Stimulated activated CD8-positive, alpha-beta memory T cell treated with anti-CD3 and anti-CD28 coated beads, Interleukin-7, amount 100 ng/mL, for 4 hours (primary cell): ENCODE measurements at places on chromosomes 12 and 14.

GRCh38 chr12:51915003-51915625 is 7.8 kb downstream of the ACVRL1 start:
- no peak for DNase-seq

DNA sequence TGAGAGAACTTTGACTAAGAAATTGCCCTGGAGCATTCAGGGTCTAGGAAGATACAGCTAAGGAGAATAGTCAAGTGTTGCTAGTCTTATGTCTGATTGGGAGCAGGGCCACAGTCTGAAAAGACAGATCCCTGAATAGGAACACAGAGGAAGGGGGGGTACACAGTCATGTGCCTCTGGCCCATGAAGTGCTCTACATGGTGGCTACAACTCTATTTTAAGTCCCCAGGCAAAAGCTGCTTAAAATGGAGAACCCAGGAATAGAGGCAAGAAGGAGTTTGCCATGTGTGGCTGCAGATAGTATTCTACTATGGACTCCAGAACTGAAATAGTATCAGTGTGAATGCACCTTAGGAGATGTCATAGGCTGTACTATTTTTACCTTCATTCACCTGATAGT is 118.0 kb upstream of the NPAS3 start:
- no peak for DNase-seq

DNA sequence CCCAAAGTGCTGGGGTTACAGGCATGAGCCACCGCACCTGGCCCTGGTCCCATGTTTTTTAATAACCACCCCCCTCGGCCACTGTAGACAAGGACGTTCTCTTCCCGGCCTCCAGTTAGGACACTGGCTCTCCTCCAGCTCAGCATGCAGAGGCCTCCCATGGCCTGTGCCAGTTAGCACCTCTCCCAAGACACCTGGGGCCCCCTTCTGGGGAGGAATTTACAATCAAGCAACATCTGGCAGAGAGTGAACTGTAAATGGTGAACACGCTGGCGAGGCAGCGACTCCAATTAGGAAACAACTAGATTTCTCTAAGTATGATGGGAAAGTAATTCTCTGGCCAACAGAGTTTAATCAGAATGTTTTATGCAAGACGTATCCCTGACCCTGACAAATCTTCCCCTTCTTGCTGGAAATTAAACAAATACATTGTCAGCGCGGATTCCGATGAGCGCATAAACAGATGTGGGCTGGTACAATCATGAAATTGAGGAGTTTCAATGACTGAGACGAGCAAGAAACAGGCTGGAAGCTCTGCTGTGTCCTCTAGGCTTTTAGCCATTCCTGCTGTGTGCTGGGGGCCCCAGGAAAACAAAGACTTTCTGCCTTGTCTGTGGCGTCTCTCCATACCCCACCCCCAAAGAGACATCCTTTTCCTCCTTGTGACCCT is 61.7 kb upstream of the DLK1 start:
- DNase-seq, result no peak

- no peak for DNase-seq
Measured at GRCh38 chr14:52069307-52070050, 620 bp upstream of the NID2 start.

- no peak for DNase-seq
Measured at GRCh38 chr12:27730097-27730588, 19.5 kb downstream of the MRPS35 start.

DNA sequence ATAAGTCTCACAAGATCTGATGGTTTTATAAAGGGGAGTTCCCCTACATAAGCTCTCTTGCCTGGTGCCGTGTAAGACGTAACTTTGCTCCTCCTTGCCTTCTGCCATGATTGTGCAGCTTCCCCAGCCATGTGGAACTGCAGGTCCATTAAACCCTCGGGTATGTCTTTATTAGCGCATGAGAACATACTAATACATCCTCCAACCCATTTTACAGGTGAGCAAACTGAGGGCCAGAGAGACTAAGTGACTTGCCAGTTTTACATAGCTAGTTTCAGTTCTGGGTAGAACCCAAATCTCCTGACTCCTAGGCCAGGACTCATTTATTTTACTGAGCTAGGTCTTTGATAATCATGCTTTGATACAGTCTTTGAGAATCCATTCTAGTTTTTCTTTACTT is 406.9 kb downstream of the RAD51B start:
- DNase-seq, result no peak

DNA sequence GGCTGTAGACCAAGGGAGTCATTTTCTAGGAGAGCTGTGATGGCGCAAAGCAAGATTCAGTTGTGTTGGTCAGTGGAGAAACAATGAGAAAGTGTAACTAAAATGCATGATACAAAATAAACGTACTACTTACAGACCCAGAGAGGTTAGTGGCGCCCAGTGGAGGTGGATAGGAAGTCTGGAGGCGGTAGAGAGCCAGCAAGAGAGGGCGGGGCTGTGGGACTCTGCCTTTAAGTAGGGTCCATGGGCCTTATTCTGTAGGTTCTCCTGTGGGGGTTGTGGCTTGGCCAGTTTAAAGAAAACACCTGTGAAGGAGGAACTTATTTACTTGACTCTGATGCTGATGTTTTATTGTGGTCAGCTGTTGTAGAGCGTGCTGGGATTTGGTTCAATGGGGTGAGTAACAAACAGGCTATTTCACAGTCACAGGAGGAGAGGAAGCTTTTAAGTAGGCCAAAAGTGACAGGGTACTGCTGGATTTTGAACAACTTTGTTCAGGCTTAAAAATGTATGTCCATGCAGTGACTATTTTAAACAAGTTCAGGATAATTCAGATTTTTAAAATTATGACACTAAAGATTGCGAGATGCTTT is 1097.7 kb downstream of the TMTC2 start:
- DNase-seq, result no peak

DNA sequence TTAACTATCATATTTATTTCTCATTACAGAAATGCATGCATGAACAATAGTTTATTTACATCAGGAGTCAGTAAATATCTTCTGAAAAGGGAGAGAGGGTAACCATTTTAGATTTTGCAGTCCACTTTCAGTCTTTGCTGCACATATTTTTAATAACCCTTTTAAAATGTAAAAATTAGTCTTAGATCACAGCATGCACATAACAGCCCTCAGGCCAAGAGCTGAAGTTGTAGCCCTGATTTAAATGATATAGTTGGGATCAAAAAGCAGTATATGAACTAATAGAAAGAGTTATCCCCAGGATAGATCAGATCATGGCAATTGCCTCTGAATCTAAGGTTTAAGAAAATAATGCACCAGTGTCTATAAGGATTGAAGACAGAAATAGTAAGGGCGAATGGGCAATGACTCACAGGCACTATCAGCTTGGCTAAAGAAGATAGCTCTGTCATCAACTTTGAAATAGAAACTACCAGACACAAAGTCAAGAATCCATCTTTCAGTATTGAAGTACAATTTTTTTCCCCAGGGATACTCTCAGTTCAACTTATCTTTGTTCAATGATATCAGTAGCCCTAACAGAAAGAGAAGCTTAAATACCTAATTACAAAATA is 13.1 kb upstream of the CLEC7A start:
- DNase-seq, result no peak

DNA sequence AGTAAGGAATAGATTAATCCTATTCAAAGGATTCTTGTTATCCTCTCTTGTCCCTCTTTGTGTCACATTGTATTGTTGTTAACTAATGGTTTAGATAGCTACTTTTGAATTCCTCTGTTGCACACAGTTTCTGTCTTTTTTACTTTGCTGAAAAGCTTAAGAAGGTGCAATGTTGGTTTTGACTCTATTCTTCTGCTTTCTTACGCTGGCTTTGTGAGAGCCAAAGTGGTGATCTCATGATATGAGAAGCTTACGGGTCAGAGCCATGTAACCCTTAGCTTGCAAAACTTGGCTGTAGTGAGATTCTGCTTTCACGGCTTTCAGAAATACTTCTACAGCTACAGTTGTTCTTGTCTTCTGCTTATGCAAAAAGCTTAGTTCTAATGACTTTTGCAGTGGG is 239.7 kb downstream of the TRHDE start:
- DNase-seq, result no peak
